ENCODE measurements at places on chromosomes 12 and 14. TPM values are rescaled to one million over a fixed set of nuclear protein-coding genes. Genes with fewer than 3 reads are reported as not detected.

- DNase-seq = no peak
Observed at GRCh38 chr12:128871516-128871892, 18.2 kb downstream of the GLT1D1 start.

GRCh38 chr12:54059668-54060067, 6.0 kb downstream of the HOXC4 start:
- DNase-seq = no peak

DNA sequence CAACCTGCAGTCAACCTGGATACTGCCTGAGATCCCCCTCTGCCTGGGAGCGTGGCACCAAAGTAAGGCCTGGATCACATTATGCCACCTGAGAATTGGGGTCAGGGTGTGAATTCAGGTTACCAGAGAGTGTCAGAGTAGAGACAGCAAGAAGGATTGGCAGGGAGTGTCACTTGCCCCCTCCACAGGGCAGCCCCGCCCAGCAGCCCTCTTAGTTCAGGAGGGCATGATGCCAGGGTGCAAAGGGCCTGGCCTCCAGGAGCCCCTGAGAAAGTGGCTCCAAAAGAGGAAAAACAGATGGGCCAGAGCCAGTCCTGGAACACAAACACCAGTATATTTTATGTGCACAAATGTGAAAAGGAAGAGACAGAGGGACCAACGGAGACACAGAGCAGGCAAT, 18.6 kb downstream of the TMEM229B start:
- no peak for DNase-seq

PRIMA1 gene
- total RNA-seq = 0.16 TPM

CSAD gene
- 0.68 TPM for total RNA-seq

G2E3 gene
- 3.8 TPM for total RNA-seq

TC2N gene
- 11.9 TPM for total RNA-seq

DNA sequence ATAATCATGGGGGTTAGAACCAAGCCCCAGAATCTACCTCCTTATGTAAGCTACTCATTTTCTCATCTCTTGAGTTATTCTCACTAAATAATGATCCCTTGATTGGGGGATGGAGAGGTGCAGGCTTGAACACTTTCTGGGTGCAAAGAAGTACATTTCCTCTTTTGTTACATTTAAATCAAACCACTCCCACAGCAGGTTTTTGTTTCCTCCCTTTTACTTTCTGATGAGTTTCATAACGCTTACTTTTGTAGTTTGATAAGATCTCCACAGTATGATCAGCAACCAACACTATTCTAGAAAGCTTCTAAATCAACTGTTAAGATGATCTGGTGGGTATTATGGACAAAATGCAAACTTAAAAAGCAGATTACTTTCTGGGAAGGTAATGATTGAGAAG, 20.5 kb downstream of the VCPKMT start:
- DNase-seq = no peak

GRCh38 chr12:78185109-78185508, 354.4 kb downstream of the NAV3 start:
- no peak for DNase-seq

DNA sequence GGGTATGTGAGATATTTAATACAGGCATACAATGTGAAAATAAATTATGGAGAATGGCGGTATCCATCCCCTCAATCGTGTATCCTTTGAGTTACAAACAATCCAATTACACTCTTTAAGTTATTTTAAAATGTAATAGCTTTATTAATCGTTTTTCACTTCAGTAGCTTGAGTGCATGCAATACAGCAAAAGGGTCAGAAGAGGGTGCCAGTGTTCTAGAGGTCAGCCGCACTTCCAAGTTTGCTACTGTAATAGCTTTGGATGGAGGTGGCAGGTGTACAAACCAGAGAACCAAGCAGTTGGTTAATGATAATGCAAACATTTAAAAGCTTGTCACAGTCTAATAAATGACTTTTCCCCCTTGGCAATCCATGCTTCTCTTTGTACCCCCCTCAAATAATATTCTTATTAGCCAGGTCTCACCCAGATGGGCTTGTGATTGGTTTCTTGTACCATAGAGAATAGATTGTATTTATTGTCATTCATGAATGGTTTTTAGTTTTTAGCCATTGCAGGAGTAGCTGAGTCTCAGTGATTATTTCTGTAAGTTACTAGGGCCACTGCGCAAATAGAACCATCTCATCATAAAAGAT, 127.0 kb downstream of the ERC1 start:
- DNase-seq = peak; percentile 18

GPD1 gene
- total RNA-seq = 258 TPM

APOF gene
- total RNA-seq = not detected

- no peak for DNase-seq
Observed at GRCh38 chr12:89540586-89540985, 14.7 kb upstream of the POC1B start.

DHRS4 gene
- 44.1 TPM for total RNA-seq

SERPINA3 gene
- total RNA-seq = 77.0 TPM

- no peak for DNase-seq
Observed at GRCh38 chr12:23561364-23562345, 387.8 kb downstream of the SOX5 start.

NYNRIN gene
- total RNA-seq = 0.87 TPM

- DNase-seq = no peak
Observed at GRCh38 chr12:30927222-30927611, 669 bp downstream of the TSPAN11 start.

GRCh38 chr14:64673748-64674147, 30.5 kb upstream of the PLEKHG3 start:
- no peak for DNase-seq

LRP6 gene
- 21.4 TPM for total RNA-seq

- no peak for DNase-seq
Observed at GRCh38 chr12:95951515-95951914, 8.4 kb downstream of the AMDHD1 start.

DNA sequence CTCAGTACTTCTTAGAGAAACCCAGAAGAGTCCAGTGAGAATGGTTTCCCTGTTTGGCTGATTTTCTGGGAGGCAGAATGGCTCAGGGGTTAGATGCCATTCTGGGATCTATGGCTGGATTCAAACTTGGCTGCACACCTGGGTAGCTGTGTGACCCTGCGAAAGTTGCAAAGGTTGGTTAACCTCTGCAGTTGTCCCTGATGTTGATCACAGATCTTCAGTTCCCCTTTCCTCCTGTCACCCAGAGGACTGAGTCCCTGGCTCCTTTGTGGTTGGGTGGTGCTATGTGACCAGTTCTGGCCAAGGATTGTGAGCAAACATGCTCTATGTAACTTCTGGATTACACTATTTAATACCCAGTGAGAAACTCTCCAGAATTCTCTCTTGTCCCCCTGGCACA, 418.0 kb downstream of the RGS6 start:
- no peak for DNase-seq

SLCO1A2 gene
- not detected for total RNA-seq

GNG2 gene
- 3.0 TPM for total RNA-seq

DNA sequence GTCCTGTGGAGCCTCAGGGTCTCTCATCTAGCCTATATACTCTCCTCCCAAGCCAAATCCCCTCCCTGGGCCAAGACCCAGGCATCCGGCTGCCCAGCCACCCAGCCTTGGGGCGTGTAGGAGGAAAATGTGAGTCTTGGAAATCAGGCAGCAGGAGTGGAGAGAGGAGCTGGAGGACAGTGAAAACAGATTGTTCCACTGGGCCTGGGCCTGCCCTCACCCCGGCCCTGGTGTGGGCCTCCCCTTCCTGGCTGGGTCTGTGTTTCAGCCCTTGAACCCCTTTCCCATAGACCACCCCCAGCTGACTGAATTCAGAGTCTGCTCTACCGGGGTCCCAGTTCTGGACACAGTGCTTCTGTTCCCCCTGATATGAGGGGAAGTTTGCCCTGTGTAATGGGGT, 6.7 kb downstream of the ITGA5 start:
- no peak for DNase-seq

DNA sequence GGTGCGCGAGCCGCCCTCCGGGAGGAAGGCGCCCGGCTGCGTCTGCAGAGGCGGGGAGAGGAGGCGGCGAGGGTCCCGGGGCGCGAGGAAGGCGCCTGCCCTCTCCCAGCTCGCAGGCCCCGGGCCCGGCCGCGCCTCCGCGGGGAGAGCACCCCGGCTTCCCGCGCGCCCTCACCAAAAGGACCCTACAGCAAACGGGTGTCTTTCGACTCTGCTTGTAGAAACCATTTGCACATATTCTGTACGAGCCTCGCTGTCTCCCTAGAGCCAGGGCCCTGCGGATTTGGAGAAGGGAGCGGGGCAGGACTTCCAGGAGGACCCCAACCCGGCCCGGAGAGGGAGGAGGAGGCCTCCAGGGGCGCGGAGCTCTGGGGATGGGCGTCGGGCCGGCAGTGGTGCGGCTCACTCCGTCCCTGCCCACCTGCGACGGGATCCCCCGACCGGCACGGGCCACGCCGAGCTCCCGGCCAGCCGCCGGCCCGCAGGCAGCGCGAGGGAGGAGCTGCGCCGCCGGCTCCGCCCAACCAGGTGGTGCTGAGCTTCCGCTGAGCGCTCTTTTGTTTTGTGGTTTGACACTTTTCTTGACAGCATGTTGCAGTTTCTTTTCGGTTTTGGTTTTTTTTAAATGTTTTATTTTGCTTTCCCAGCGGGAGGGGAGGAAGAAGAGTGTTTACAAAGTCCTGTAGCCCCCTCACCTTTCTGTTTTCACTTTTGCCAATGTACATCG, 103.3 kb upstream of the FKBP4 start:
- no peak for DNase-seq

- peak; percentile 25 for DNase-seq
Observed at GRCh38 chr12:14961466-14962152, at the start of gene ARHGDIB. Gene ARHGDIB, minus strand, starts transcription at chr12:14961601. Its CDS starts 10,889 bp downstream, at chr12:14950712.

GRCh38 chr12:114626-115211, 48.2 kb downstream of the IQSEC3 start:
- DNase-seq = no peak

SLC2A14 gene
- total RNA-seq = not detected

ZFYVE26 gene
- total RNA-seq = 18.3 TPM

GLI1 gene
- 1.0 TPM for total RNA-seq

FAM186B gene
- 0.82 TPM for total RNA-seq

SLC7A7 gene
- 1.9 TPM for total RNA-seq

MIP gene
- total RNA-seq = not detected

ART4 gene
- total RNA-seq = 0.95 TPM

GRCh38 chr12:78418919-78419318, 445.7 kb upstream of the SYT1 start:
- DNase-seq = no peak

SERPINA5 gene
- total RNA-seq = 63.2 TPM
